ENCODE measurements at places on chromosomes 16 and 17. TPM values are rescaled to one million over a fixed set of nuclear protein-coding genes. Genes with fewer than 3 reads are reported as not detected.

DNA sequence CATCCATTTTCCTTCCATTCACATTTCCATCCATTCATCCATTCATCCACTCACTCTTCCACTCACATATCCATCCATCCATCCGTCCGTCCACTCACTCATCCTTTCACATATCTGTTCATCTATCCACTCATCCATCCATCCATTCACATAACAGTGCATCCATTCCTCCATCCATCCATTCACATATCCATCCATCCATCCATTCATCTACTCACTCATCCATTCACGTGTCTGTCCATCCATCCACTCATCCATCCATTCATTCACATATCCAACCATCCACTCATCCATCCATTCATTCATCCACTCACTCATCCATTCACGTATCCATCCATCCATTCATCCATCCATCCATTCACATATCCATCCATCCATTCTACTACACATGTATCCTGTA lies 42.6 kb downstream of the SCNN1G start:
- DNase-seq: no peak

DNA sequence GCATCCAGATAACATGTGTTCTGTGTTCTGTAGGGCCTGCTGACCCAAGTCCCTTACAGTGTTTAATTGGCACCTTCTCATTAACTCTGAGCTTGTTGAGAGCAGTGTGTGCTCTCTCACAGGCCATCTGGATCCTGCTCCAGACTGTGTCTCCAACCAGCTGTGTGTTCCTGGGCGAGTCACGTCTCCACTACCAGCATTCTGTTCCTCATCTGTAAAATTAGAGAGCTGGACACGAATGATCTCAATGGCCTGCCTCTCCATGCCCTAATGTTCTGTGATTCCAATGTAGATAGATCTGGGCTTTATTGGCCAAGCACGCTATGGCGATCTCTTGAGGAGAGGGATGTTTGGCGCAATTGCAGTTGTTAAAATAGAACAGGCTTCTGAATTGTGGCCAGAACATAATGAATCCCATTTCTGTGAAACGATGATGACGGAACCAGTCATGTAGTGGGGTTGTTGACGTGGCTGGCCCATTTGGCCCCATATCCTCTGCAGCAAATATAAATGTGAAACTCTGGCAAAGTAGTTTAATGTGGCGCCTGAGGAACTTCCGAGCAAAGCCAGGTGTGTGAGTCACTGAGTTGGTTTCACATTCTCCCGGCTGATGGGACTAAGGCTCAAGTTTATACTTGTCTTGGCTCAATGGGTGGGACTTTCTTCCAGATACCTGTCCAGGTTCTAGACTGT lies 22.2 kb downstream of the TBX4 start:
- no peak for DNase-seq

Gene SPNS2
- 10.6 TPM for total RNA-seq

GRCh38 chr17:28472871-28473497 lies 460 bp upstream of the SLC13A2 start:
- no peak for DNase-seq

Gene KRT12
- not detected for total RNA-seq

Gene MON1B
- total RNA-seq: 22.6 TPM

Gene SOX8
- total RNA-seq: 2.0 TPM

DNA sequence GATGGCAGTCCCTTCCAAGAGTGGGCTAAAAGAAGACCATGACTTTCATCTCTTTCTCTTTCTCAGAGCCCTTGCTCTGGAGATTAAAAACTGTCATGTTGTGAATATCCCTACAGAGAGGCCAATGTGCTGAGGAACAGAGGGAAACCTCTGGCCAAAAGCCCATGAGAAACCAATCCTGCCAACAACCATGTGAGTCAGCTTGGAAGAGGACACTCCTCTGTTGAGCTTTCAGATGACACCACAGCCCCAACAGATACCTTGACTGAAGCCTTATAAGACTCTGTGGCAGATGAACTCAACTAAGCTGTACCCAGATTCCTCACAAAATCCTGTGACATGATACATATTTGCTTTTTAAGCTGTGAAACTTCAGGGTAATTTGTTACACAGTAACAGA lies 19.6 kb downstream of the CPPED1 start:
- no peak for DNase-seq

Gene ADCY7
- total RNA-seq: 11.4 TPM

Gene SLC5A10
- total RNA-seq: 1.9 TPM

Gene MT1A
- total RNA-seq: 1.6 TPM

DNA sequence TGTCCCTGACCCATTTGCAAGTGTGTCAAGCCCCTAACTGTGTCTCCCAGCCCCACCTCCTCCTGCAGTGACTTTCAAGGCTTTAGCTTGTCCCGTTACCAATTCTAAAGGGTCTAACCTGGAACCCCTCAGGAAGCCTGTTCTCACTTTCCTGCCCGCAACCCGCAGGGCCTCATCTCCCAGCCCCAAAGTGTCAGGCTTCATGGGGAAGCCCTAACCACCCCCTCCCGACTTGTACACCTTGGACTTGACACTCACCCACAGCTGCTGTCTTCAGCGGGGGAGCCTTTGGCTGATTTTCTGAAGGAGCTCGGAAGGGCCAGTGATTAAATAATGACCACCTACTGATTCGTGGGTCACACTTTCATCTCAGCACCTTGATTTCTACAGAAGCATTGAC lies 33.1 kb downstream of the NLRC5 start:
- DNase-seq: no peak

- DNase-seq: no peak
Measured at GRCh38 chr17:43342589-43342890, 56.3 kb upstream of the ARL4D start.

- DNase-seq: no peak
Measured at GRCh38 chr16:51002881-51003490, 148.1 kb downstream of the SALL1 start.

- no peak for DNase-seq
Measured at GRCh38 chr16:52074133-52074532, 472.8 kb downstream of the TOX3 start.

- peak; percentile 25 for DNase-seq
Measured at GRCh38 chr16:89134269-89134668, 37.3 kb upstream of the CDH15 start.

DNA sequence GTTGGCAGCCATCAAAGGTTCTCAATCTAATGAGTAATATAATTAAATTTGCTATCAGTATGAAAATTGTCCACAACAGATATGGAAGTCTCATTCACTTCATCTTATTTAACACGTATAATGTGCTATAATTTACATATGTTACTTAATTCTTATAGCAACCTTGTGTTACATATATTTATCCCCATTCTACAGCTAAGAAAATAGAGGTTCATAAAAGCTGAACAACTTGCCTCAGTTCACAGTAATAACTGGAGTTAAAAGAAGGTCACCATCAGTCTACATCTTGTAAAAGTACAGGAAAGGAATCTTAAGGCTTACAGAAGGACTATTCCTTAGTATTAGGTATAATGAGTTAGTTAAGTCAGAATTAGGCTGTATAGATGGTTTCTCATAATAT lies 27.9 kb downstream of the STXBP4 start:
- DNase-seq: no peak

Data from right cardiac atrium (tissue), 5 donors.